ENCODE measurements at places on chromosomes 16 and 17. TPM values are rescaled to one million over a fixed set of nuclear protein-coding genes. Genes with fewer than 3 reads are reported as not detected.

SPATA32 gene
- total RNA-seq = not detected

BIRC5 gene
- 0.50 TPM for total RNA-seq

CDRT4 gene
- total RNA-seq = not detected

RGS11 gene
- total RNA-seq = not detected

DNA sequence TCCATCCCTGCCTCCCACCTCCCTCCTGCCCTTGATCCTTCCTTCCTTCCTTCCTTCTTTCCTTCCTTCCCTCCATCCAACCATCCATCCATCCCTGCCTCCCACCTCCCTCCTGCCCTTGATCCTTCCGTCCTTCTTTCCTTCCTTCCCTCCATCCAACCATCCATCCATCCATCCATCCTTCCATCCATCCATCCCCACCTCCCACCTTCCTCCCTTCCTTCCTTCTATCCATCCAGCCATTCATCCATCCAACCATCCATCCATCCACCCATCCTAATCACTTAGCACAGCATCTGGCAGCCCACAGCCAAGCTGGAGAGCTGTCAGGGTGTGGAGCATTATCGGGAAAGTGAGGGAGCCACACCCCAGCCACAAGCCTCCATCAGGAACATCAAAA is 54.5 kb downstream of the TK2 start:
- DNase-seq = no peak

GRCh38 chr17:79619196-79619595 is 8.3 kb upstream of the RBFOX3 start:
- no peak for DNase-seq

GRCh38 chr17:80916246-80916645 is 75.4 kb upstream of the CHMP6 start:
- DNase-seq = no peak

GRCh38 chr16:4046221-4046620 is 70.0 kb downstream of the ADCY9 start:
- no peak for DNase-seq

DNA sequence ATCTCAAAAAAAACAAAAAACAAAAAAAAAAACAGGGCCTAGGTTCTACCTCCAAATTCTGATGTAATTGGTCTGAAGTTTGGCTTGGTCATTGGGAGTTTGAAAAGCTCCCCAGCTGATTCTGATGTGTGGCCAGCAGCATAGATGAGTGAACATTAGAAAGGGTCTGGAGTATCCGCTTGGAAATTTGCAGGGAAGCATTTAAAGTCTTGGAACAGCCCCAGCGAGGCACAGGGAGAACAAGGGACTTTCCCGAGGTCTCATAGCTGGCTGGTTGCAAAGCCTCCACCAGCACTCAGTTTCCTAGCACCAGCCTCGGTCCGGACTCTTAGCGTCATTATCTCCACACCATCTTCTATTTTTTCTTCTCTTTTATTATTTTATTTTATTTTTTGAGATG is 70.8 kb downstream of the RAB11FIP4 start:
- no peak for DNase-seq

DNA sequence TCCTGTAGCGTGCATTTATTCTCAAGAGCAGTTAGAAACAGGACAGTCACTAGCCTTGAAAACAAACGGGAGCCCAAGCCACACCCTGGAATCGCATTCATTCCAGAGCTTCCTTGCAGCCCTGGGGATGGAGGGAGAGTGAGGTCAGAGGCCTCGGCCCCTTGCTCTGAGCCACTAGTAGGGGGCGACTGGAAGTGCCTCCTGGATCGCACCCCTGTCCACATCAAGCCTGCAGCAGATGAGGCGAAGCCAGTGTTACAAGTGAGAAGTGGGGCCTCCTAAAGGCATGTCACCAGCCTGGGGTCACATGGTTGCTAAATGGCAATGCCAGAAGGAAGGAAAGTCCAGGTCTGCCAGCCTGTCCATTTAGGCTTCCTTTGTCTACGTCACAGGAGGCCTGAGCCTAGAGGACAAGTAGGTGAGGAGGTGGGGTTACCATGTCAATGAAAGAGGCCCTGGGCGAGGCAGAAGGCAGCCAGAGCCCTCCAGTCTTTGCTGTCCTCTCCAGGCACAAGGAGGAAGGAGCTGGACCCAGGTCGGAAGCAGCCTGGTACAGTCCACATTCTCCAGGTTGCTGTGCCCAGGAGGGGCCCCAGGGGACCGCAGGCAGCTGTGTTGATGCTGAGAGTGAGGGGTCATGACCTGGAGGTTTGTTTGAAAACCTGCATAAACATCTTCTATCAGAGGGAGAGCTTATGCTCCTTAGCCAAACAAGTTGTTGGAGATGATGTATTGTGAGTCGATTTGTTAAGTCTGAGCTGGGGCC is 3.0 kb upstream of the RCVRN start:
- DNase-seq = no peak

DNA sequence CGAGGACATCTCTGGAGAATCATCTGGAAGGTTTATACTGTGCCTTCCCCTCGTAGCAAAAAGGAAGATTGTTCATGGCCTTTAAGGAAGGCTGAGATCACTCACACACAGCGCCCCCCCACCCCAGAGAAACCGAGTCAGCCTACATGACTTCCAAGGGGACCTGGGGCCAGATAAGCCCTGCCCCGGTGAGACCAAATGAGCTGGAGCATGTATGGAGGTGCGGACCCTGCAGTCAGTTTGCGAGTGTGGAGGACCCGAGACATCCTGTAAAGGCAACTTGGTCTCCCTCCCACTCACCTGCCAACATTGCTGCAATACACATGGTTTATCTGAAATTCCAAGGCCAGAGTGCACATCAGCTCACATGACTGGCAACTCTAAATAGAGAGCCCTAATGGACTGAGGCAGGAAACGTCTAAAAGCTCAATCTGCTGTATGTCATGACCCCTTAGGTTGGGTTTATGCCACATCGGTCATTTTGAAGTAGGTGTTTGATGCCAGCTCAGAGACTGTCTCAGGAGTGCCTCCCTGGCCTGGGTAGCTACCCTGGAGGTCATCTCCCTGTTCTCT is 233.6 kb downstream of the CPPED1 start:
- DNase-seq = no peak

DNA sequence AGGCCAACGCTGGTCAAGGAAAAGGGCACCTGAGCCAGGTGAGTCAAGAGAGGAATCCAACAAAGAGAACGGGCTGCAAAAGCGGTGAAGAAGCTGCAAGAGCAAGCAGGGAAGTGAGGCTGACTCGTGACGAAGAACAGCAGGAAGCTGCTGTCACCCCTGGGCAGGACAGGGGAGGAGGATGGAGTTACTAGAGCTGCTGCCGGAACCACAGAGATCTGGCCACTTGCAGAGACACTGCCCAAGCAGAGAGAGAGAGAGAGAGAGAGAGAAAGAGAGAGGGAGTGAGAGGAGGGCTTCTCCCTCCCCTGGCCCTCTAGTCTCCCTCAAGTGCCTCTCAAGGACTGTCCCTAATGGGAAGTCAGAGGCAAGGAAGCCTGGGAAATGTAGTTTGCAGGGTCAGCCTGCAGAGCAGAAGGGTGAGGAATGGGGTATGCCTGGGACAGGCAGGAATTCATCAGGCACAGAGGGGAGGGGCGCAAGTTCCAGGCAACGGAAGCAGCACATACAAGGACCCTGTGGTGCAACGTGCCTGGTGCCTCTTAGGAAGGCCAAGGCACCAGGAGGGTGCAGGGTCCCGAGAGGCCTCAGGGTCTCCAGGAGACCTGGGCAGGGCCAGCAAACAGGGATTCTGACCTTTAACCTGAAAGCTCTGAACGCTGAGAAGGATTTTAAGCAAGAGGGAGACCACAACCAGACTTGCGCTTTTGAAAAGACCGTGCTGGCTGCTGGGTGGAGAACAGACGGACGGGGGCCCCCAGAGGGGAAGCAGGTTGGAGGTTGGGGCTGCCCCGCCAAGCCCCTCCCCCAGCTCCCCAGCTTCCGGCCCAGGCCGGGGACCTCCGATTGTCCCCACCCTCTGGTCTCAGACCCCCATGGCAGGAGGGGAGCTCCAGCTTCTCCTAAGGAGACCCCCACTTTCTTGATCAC is 45.8 kb upstream of the CIBAR2 start:
- no peak for DNase-seq

- DNase-seq = no peak
Observed at GRCh38 chr17:9406046-9406606, 169.5 kb downstream of the STX8 start.

GRCh38 chr17:52660692-52661091 is 502.2 kb upstream of the CA10 start:
- DNase-seq = no peak

- no peak for DNase-seq
Observed at GRCh38 chr17:58492238-58493121, 4.3 kb upstream of the HSF5 start.

DNA sequence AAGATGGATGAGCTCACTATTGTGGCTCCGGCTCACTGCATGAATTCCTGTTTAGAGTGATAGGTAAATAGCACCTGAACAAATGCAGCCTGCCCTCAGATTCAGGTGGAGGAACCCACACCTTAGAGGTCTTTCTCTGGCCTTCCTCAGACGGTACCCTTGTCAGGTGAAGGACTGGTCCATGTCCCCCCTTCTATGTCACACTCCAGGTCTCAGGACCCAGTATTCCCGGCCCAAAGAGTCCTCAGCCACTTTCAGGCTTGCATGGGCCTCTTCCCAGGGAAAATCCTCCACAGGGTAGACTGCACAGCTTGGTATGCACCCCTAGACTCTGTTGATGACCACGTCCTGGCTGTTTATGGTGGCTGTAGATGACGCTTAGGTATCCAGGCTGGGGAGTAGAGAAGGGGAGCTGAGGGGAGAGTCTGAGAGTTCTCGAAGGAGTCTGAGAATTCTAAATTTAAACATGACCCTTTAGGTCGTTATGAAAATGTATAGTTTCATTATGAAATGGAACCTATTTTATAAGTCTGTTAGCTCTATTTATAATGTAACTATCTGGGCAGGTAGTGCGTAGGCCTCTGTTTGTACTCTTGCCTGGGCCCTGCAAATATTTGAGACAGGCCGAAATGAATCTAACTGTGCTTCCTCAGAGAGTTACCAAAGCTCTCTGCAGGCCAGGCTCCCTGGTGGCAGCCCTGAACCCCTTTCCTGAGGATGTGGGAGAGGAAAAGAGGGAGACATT is 32.5 kb upstream of the CCR7 start:
- no peak for DNase-seq

DNA sequence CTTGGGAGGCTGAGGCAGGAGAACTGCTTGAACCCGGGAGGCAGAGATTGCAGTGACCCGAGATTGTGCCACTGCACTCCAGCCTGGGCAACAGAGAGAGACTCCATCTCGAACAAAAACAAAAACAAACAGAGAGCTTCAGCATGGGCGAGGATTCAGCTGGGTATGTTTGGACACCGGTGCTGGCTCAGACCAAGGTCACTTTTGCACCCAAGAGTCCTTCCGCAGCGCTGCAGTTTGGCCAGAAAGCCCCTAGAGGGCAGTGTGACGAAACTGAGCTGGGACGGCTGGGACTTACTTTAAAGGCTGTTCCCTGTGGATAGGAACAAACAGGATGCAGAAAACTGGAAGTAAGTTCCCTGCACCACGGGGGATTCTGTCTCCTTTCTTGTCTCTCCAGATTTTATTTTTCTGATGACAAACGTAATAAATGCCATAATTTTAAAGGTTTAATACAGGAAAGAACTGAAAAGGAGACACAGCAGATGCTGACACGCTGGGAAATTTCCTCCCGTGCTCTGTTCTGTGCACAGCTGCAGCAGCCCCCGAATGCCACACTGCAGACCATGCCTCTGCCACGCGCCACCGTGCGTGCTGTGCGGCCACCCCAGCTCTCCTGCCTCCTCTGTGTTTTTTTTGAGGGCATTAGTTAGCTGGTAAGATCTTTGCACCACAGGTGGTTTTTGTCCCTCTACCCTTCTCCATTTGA is 25.2 kb upstream of the USP36 start:
- peak; percentile 68 for DNase-seq

DNA sequence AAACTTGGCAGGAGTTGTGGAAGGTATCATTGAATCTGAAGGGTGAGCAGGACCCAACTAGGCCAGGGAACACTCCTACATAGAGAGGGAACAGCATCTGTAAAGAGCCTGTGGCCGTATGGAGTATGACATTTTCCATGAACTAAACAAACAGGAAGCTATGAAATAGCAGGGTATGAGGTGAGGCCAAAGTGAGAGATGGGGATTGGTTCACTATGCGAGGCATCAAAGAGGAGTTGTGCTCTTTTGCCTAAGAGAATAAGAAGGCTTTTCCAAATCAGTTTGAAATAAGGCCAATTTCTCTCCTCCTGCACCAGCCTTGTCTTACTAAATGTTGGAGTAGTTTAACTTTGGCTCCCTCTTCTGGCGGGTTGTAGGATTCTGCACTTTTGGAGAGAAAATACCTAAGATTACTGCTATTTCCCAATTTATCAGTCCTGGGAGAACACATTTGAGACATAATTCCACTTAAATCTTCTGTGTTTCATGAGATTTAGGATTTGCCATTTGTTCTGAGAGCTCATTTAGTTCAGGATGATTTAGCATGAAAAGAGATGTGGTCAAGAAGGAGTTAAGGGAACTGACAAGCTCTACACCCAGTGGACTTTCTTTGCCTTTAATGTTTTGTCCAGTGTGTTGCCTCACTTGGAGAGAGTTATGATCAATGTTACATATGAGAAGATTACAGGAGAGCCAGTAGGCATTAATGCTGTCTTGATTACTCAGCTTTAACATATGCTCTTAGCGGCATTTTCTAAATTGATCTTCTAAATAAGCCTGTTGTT is 55.4 kb downstream of the TNRC6C start:
- peak; percentile 68 for DNase-seq

DNA sequence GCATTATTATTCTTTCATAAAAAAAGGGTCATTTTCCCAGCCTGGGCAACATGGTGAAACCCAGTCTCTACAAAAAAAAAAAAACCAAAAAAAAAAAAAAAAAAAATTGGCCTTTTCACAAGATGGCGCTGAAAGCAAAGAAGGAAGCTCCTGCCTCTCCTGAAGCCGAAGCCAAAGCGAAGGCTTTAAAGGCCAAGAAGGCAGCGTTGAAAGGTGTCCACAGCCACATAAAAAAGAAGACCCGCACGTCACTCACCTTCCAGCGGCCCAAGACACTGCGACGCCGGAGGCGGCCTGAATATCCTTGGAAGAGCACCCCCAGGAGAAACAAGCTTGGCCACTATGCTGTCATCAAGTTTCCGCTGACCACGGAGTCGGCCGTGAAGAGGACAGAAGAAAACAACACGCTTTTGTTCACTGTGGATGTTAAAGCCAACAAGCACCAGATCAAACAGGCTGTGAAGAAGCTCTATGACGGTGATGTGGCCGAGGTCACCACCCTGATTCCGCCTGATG is 4.9 kb upstream of the PGAP6 start:
- no peak for DNase-seq

- DNase-seq = peak; percentile 17
Observed at GRCh38 chr16:4517812-4518680, 20.5 kb downstream of the CDIP1 start.

- DNase-seq = no peak
Observed at GRCh38 chr17:70034158-70034557, 40.9 kb upstream of the KCNJ16 start.

Measured in renal cortical epithelial cell (primary cell).